ENCODE measurements at places on chromosomes 2 and 18. TPM values are rescaled to one million over a fixed set of nuclear protein-coding genes. Genes with fewer than 3 reads are reported as not detected.

DNA sequence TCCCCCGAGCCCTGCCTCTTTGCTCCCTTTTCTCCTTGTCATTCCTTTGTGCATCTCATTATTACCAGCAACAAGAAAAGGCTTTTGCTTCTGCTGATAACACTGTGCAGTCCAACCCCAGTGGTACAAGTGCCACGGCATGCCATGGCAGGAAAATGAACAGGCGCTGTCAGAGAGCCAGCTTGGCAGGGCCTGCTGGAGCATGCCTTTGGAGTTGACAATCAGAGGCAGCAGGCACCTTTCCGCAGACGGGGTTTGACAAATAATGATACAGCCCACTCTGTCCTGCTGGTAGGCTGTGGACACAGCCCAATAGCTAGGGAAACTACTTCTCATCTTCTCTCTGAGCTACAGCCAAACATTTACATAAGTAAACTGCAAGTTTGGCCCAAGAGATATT is 243.9 kb upstream of the LRRTM1 start:
- H3K4me1 ChIP-seq, result no peaks in the 10 kb centered on the region
- no peaks in the 10 kb centered on the region for H3K27me3 ChIP-seq
- no peak overlapping the region for H3K4me3 ChIP-seq
- H3K27ac ChIP-seq, result no peak overlapping the region

DNA sequence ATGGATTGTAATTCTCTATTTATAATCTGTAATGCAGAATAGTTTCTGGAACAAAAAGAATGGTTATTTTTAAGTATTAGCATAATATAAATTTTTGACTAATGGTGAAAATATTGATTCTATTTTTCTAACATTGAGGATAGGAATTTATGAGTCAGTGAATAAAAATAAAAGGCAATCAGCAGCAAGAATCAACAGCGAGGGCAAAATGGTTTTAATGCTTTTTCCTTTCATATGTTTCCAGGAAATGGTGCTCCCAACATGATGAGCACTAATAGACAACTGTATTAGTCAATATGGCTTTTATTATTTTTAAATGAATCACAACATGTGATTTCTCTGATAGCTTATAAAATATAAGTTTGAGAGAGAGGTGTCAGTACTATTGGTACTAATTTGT is 90.7 kb upstream of the TFPI start:
- H3K4me1 ChIP-seq, result no peaks in the 10 kb centered on the region
- no peaks in the 10 kb centered on the region for H3K36me3 ChIP-seq
- no peaks in the 10 kb centered on the region for H3K27me3 ChIP-seq
- no peak overlapping the region for H3K4me3 ChIP-seq
- H3K27ac ChIP-seq, result no peak overlapping the region
- DNase-seq, result no peak

- no peaks in the 10 kb centered on the region for H3K4me1 ChIP-seq
- H3K4me3 ChIP-seq, result no peak overlapping the region
- no peak overlapping the region for H3K27ac ChIP-seq
- no peaks in the 10 kb centered on the region for H3K36me3 ChIP-seq
- no peak for DNase-seq
Measured at GRCh38 chr2:48829036-48829435, 73.5 kb upstream of the LHCGR start.

- no peaks in the 10 kb centered on the region for H3K4me1 ChIP-seq
- DNase-seq, result no peak
- H3K4me3 ChIP-seq, result no peak overlapping the region
Measured at GRCh38 chr2:233098618-233099017, 38.5 kb downstream of the INPP5D start.

DNA sequence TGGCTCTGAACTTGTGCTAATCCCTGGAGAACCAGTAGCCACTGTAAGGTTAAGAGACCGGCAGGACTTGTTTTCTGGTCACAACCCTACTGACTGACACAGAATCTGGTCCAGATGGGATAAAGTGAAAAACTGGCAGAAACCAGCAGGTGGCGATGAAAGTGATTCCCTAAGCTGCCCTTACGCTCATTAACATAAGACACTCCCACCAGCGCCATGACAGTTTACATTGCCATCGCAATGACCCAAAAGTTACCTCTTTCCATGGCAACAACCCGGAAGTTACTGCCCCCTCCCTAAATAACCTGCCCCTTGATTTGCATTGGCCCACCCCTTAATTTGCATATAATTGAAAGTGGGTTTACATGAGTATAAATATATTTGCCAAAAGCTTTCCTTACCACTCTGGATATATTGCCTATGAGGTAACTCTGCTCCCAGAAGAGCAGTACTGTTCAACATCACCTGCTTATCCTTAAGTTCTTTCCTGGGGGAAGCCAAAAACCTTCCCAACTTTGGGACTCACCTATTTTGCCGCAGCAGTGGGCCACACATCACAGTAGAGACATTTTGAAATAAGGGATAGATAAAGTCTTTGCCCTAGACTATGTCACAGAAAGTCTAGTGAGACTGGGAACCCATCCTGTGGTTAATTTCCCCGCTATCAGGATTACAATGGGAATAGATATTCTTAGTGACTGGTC is 35.8 kb upstream of the AFF3 start:
- H3K27ac ChIP-seq, result no peak overlapping the region
- no peaks in the 10 kb centered on the region for H3K27me3 ChIP-seq

- H3K27ac ChIP-seq, result peak overlapping the region; percentile 97
- H3K4me3 ChIP-seq, result no peak overlapping the region
Measured at GRCh38 chr2:48114256-48114655, 208.0 kb upstream of the FBXO11 start.

DNA sequence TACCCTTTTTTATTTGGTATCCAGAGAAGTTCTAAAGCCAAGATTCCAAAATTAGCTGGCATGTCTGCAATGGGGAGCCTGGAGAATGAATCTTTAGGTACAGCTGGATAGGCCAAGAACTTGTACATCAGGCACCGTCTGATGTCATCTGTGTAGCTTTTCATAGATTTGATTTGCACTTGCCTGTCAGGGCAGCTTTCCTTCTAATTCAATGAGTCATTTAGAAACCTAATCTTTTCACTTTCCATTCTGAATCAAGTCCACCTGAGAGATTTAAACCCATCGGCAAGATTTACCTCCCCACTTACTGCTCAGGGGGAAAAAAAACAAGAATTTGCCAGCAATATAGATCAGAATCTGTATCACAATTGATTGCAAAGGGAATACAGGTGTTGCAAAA is 60.9 kb upstream of the ACAA2 start:
- H3K4me1 ChIP-seq, result no peaks in the 10 kb centered on the region
- DNase-seq, result no peak
- H3K4me3 ChIP-seq, result no peak overlapping the region
- H3K27me3 ChIP-seq, result no peaks in the 10 kb centered on the region
- H3K27ac ChIP-seq, result no peak overlapping the region

- no peaks in the 10 kb centered on the region for H3K4me1 ChIP-seq
- H3K4me3 ChIP-seq, result no peak overlapping the region
- DNase-seq, result peak; percentile 65
Measured at GRCh38 chr2:121360566-121361300, 75.7 kb upstream of the TFCP2L1 start.

GRCh38 chr2:65366595-65367125 is 65.7 kb downstream of the SPRED2 start:
- H3K36me3 ChIP-seq, result no peaks in the 10 kb centered on the region
- no peaks in the 10 kb centered on the region for H3K27me3 ChIP-seq
- H3K4me1 ChIP-seq, result peaks cover 14% of the 10 kb centered on the region
- no peak for DNase-seq
- no peak overlapping the region for H3K4me3 ChIP-seq

- H3K27me3 ChIP-seq, result no peaks in the 10 kb centered on the region
- no peak overlapping the region for H3K27ac ChIP-seq
- DNase-seq, result no peak
- no peaks in the 10 kb centered on the region for H3K4me1 ChIP-seq
Measured at GRCh38 chr18:72013427-72013850, 530.7 kb downstream of the CBLN2 start.

- no peak for DNase-seq
- H3K27me3 ChIP-seq, result no peaks in the 10 kb centered on the region
- H3K4me1 ChIP-seq, result peaks cover 2% of the 10 kb centered on the region
Measured at GRCh38 chr18:11883153-11883552, 25.0 kb downstream of the MPPE1 start.

DNA sequence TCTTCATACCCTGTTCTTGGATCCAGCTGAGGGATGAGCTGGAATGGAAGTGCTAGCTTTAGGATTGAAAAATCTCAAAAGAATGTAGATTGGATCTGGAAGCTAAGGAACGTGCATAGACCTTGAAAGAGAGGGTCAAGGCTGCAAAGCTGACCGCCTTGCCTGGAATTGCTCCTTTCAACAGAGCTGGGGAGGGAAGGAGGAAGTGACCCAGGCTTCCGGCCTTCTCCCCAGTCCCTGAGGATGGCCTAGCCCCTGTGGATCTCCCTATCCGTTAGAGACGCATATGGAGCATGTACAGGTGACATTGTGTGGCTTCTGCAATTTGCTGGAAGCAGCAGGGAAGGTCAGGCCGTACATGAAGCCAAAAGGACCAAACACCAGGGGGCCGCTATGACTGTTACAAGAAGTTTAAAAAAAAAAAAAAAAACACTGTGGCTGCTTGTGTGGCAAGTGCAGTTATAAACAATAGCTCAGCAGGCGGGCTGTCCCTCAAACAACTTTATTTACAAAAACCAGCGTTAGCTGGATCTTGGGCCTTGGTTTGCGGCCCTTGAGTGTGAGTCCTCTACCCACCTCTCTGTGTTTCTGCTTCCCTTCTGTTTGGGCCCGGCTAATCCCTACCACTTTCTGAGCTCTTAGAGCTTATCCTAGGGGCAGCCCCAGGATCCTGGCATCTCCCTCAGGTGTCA is 227.6 kb downstream of the SEPTIN10 start:
- no peak overlapping the region for H3K4me3 ChIP-seq
- H3K4me1 ChIP-seq, result peaks cover 14% of the 10 kb centered on the region
- no peak for DNase-seq
- no peaks in the 10 kb centered on the region for H3K27me3 ChIP-seq
- H3K36me3 ChIP-seq, result no peaks in the 10 kb centered on the region
- H3K27ac ChIP-seq, result no peak overlapping the region

- H3K36me3 ChIP-seq, result no peaks in the 10 kb centered on the region
- DNase-seq, result no peak
- no peak overlapping the region for H3K4me3 ChIP-seq
- no peaks in the 10 kb centered on the region for H3K4me1 ChIP-seq
- no peak overlapping the region for H3K27ac ChIP-seq
Measured at GRCh38 chr2:187748958-187749357, 194.7 kb upstream of the TFPI start.

GRCh38 chr2:213317929-213318328 is 33.7 kb downstream of the SPAG16 start:
- no peaks in the 10 kb centered on the region for H3K27me3 ChIP-seq
- H3K27ac ChIP-seq, result no peak overlapping the region
- no peak overlapping the region for H3K4me3 ChIP-seq
- no peaks in the 10 kb centered on the region for H3K4me1 ChIP-seq
- no peaks in the 10 kb centered on the region for H3K36me3 ChIP-seq

DNA sequence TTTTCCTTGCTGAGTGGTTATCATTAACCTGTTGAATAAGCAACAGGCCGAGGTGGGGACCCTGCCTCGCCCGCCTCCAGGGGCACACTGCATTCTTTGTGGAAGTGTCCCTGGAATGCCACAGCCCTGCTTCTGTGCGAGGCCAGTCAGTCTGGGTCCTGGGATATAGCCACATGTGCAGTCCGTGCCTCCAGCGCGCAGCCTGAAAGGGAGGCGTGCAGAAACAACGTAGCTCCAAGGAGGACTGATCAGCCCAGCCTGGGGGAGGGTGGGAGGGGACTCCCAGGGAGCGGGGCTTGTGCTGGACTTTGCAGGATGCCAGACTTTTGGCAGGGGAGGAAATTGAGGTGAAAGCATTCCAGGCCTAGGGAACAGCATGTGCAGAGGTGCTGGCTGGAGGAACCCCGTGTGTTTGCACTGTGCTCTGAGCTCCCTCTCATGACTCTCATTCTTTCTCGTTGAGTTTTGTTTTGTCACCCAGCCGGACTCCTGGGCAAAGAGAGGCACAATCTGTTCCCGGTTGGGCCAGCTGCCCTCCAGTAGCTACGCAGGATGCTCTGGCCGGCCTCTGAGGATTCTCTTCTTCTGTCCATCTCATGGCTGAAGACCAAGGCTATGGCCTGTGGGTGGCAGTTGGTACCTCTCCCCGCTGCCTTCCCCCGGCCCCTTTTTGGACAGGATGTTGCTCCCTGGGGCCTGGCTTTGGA is 39.7 kb downstream of the HPCAL1 start:
- no peaks in the 10 kb centered on the region for H3K36me3 ChIP-seq
- peak; percentile 38 for DNase-seq
- H3K27me3 ChIP-seq, result no peaks in the 10 kb centered on the region

DNA sequence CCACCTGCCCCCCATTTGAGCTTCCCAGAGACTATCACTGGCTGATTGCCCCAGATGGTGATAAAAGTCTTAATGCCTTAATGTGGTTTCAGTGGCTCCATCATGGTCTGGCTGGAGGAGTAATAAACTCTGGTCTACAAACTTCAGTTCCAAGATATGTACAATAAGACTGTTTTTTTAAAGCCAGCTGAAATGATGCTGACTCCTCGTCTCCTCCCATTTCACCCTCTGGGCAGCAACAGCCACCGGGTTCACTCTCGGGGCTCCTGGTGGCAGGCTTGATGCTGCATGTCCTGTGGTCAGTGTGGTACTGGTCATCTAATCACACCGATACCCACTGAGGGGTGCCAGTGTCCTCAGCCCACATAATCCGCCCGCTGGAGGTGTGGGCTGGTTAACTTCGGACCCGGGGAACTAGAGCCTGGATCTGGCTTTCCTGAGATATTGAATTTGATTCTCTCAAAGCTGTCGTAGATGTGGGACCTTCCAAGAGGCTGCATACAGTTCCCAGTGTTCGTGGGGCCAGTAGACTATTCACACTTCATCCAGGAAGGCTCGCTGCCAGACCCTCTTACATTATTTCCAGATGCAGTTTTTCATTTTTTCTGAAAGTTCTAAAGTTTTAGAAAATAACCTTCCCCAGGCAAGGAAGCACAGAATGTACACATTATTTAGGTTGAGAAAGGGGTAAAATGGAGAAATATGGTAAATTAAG is 95.3 kb downstream of the GALR1 start:
- no peaks in the 10 kb centered on the region for H3K36me3 ChIP-seq
- no peak overlapping the region for H3K4me3 ChIP-seq
- DNase-seq, result no peak
- H3K27ac ChIP-seq, result no peak overlapping the region

GRCh38 chr18:63319383-63320122 is at the start of gene BCL2:
Gene BCL2, minus strand, starts transcription at chr18:63319769.
- peak; percentile 63 for DNase-seq
- no peaks in the 10 kb centered on the region for H3K36me3 ChIP-seq
- no peaks in the 10 kb centered on the region for H3K27me3 ChIP-seq
- H3K27ac ChIP-seq, result peak within 1 kb of the TSS; percentile 71
- peak within 1 kb of the TSS; percentile 76 for H3K4me3 ChIP-seq

DNA sequence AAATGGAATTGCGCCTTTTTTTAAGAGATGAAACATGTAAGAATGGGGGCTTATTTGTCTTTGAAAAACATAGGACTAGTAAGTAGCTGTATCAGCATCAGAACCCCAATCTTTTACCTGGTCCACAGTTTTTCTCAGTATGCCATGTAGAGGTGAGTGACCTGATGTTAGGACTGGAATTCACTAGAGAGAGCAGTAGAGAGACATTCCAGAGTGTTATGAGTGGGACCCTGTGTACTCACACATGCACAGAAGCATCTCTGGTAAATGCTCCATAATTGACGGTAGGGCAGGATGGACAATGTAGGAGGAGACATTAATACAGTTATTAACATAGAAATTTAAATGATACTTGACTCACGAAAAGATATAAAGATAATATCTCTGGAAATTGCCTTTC is 1.4 kb upstream of the GALNT13 start:
- no peaks in the 10 kb centered on the region for H3K4me1 ChIP-seq
- no peaks in the 10 kb centered on the region for H3K36me3 ChIP-seq
- DNase-seq, result no peak

CCDC102B gene
- total RNA-seq, result 78.3 TPM

TEX44 gene
- not detected for total RNA-seq

SERPINB4 gene
- total RNA-seq, result not detected

CYS1 gene
- total RNA-seq, result 0.60 TPM

STK25 gene
- 138 TPM for total RNA-seq

OSR1 gene
- total RNA-seq, result 41.5 TPM

TNS1 gene
- total RNA-seq, result 327 TPM

GPR155 gene
- total RNA-seq, result 6.9 TPM

All from left lung (tissue), 14 donors.